Upper lobe of right lung (tissue), 1 donor: ENCODE measurements at places on chromosomes 12 and 14. TPM values are rescaled to one million over a fixed set of nuclear protein-coding genes. Genes with fewer than 3 reads are reported as not detected.

- DNase-seq: no peak
These were observed 134.7 kb downstream of the FGD4 start for GRCh38 chr12:32533971-32534590.

GRCh38 chr12:40646456-40646855 is 45.8 kb upstream of the CNTN1 start:
- no peak for DNase-seq

The RND1 gene
- 7.1 TPM for total RNA-seq

DNA sequence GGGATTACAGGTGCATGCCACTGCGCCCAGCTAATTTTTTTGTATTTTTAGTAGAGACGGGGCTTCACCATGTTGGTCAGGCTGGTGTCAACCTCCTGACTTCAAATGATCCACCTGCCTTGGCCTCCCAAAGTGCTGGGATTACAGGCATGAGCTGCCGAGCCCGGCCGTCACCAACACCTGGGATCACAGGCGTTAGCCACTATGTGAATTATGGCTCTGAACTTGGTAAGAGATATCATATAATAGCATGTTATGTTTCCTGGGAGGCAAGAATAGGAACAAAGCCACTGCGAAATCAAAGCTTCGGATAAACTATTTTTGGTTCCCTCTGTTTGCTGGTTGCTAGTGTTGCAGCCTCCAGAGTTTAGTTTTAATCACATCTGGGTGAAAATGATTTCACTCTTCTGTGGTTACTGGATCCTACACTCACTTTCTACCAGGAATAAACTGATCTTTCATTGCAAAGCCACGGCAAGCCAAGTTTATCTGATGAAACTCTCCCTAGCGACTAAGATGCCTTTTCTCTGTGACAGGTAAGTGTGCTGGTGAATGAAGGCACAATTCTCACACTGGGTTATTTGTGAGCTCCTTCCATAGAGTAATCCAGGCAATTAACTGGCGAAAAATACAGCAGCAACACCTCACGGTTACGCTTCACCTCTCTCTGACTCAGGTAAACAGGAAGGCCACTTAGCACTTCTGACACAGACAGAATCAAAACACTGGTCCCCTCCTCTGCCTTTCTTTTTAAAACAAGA is 16.7 kb downstream of the SNRNP35 start:
- DNase-seq: no peak

- DNase-seq: no peak
These were observed 31.0 kb upstream of the NPFF start for GRCh38 chr12:53538209-53538689.

- DNase-seq: no peak
These were observed 134.7 kb downstream of the GPR135 start for GRCh38 chr14:59330455-59330854.

The NAA25 gene
- 18.8 TPM for total RNA-seq

The MYF5 gene
- not detected for total RNA-seq

DNA sequence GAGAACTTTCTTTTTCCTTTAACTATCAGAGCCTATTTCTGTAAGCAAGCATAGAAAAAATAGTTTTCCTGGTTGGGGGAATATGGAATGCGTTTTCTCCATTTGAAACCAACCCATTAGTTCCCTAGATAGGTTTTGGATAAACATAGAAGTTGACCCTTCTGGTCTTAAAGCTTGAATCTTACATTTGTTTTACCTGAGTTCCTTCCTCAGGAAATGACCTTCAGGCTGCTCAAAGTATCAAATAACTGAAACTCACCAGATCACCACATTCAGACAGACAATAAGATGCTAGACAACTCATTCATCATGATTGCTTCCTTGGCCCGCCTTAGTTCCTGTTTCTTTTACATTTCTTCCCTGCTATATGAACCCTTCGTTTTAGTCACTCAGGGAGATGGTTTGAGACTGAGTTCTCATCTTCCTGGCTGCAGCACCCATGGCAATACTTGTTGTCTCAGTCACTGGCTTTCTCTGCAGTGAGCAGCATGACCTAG is 52.2 kb downstream of the LRP6 start:
- no peak for DNase-seq

- DNase-seq: no peak
These were observed 6.8 kb upstream of the TMED10 start for GRCh38 chr14:75183225-75183624.

DNA sequence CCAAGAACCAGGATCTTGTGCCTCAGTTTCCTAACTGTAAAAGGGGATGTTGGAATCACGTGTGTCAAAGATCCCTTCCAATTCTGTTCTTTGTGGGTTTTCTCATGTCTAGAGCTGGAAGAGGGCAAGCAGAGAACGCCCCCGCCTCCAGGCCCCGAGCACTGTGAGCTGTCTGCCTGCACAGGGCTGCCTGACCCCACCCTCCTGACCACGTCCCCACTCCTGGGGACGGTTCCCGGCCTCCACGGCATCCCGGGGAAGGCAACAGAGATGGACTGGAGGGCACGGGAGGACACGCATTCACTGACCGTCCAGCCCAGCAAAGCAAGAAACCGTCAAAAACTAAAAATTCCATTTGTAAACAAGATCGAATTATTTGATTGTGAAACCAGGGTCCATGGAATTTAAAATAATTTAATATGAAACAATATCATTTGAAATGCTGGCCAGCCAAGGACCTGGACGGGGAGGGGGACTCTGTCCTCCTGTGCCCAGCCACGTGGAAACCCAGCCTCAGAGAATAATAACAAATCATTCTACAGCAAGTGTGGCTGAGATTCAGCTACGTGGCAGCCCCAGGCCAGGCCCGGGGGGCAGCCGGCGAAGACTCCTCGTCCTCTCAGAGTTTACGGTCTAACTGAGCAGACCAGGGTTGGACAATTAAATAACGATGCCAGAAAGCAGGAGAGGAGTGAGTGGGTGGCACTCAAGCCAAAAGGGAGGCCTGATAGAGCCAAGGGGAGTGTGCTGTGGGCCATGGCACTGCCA is 87.3 kb upstream of the DIO3 start:
- DNase-seq: peak; percentile 54

DNA sequence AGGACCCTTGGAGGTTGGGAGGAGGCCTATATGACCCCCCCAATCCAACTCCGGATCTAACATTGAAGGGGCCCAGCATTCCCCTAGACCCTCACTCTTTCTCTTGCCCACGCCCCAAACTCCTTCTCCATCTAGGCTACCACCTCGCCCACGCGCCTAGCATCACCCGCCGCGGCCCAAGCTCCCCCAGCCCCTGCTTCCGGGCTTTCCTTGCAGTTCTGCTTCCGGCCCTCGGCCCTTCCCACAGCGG is 445 bp downstream of the CERS5 start:
- DNase-seq: no peak

DNA sequence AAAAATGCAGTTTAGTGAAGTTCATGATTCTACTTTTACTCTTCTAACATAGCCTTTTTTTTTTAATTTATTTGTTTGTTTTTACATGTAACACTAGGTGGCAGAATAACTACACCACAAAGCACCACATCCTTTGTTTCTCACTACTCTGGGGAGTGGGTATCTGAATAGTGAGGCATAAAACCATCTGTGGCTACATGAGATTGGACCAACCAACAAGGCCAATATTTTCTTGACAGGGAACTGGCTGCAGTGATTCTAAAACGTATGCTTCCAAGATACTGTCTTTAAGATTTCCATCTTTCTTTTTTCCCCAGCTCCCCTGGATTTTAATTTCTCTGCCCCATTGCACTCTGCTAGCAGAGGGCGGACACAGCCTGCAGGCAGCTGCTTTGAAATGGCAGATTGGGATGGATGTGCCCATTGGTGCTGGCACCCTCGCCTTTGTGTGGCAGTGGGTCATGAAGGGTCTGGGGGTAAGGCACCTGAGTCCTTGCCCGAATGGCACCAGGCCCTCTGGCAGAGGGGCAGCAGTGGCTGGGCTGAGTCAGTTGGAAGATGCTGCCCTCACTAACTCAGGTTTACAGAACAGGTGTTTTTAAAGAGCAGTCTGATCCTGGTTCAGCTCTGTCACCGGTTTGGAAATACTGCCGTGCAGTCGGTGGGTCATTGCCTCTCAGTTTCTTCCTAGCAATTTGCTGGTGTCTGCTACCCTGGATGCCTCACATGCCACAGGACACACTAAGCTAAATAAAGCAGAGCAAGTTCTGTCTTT is 429.1 kb downstream of the RAD51B start:
- peak; percentile 63 for DNase-seq

GRCh38 chr12:113314121-113314529 is 20.8 kb downstream of the SLC8B1 start:
- DNase-seq: no peak

GRCh38 chr14:68553311-68553710 is 239.6 kb downstream of the ZFP36L1 start:
- DNase-seq: no peak

GRCh38 chr14:93914278-93914677 is 12.9 kb upstream of the FAM181A start:
- DNase-seq: no peak

The ENDOU gene
- 0.32 TPM for total RNA-seq

DNA sequence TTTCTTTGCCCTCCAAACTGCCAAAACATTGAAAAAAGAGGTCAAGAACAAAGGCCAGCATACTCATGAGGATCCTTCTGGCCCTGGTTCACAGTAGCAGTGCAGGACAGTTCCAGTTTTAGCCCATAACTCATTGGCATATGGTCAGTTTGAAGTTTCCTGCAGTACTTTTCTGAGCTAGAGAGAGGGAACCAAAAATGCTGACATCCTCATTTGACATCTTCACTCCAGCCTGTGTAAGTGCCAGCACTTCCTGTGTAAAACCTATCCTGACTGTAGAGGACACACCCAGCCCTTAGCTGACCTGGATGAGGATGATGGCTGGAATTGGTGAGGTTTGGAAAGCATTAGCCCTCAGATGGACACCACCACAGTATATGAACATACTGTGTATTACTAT is 84.1 kb downstream of the FGD4 start:
- no peak for DNase-seq

DNA sequence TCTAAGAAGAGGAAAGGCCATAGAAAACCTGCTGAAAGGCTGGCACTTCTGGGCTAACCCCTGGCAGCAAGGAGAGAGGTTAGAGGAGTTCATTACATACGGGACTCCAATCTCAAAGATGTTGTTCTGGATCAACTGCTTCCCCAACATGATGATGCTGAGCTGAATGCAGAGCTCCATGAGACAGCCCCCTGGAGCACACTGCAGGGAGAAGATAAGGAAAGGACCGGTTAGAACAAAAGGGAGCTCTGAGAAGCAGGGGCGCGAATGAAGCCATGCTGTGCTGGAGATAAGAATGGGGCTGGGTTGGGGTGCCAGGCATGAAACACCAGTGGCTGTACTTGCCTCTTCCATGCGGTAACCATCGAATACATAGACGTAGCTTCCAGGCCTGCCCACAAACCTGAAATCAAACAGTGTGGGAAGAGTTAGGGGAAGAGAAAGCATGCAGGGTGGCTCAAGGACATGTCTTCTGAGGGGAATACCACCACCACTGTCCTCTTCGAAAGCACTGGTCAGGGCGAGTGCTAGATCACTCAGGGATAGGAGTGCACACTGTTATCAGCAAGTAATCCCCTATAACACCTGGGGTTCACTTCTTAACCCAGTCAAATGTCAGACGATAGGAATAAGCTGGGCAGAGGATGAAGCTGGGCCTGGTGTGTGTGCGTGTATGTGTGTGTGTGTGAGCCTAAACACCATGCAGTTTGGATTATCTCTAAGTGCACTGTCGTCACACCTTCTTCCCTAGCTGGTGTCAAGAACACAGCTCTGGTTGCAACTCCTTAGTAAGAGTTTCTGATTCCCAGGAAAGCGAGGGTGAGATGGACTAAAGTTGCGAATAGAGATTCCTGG is 180.9 kb downstream of the NTF3 start:
- DNase-seq: no peak

DNA sequence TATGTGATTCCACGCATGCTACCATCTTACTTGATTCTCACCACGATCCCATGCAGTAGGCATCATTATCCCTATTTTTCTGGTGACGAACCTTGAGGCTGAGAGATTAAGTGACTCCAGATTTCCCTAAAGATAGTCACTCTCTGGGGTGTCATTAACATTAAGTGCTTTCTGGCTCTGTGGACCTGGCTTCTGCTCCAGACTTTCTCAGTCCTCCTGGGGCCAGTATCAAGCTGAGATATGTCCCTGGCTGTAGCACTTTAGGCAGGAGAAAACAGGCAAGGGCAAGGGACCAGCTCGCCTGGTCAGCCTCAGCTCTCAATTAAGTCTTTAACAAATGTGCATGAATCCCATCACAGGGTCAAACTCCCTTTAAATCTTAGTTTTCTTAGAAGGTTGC is 38.3 kb upstream of the PRB2 start:
- DNase-seq: no peak

GRCh38 chr12:132608231-132609171 is 1.9 kb downstream of the LRCOL1 start:
- DNase-seq: no peak

GRCh38 chr14:34214961-34215360 is 247.1 kb downstream of the SPTSSA start:
- DNase-seq: no peak

The ASCL1 gene
- not detected for total RNA-seq

The CIDEB gene
- 18.8 TPM for total RNA-seq

GRCh38 chr12:116423094-116423493 is 136.1 kb upstream of the MAP1LC3B2 start:
- no peak for DNase-seq

DNA sequence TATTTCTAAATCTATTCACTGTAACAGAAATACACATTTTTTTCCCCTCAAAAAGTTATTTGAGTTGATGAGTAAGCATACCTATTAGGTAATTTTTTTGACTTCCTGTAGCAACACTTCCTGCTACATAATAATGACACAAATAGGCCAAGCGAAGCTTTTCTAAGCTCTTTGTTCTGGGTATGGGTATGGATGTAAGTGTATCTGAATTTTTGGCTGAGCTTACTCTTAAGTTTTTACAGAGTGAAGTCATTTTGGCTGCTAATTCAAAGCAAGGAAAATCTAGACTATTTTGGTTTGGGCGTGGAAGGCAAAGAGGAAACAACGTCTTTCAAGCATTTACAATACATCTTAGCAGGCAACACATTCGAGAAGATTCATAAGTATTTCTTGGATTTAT is 1206.0 kb upstream of the FLRT2 start:
- DNase-seq: no peak

- DNase-seq: no peak
These were observed 194.3 kb downstream of the CPNE8 start for GRCh38 chr12:38711054-38711453.

The SLC6A15 gene
- not detected for total RNA-seq
